Left ventricle myocardium inferior (tissue), 1 donor: ENCODE measurements at places on chromosomes 1 and 21.

DNA sequence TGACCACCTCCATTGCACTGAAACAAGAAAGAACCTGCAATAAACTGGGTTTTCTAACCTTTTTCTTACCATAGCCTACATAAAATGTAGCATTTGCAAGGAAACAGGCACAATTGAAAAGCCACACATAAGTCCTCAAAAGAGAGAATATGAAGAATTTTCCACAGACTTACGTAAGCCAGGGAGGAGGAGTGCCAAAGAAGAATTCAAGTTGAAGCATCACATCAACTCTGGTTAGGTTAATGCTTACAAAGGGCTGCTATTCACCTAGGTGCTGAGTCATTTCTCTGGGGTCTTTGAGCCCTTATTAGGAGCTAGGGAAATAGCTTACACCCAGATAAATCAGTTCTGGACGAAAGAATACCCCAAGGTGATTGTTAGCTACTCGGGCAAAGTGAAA is 9.6 kb downstream of the OSCP1 start:
- DNase-seq: no peak

GRCh38 chr1:205232945-205233397 is 5.2 kb downstream of the TMCC2 start:
- no peak for DNase-seq

- DNase-seq: no peak
Observed at GRCh38 chr1:235673981-235674380, 24.4 kb upstream of the GNG4 start.

- peak; percentile 28 for DNase-seq
Observed at GRCh38 chr1:163440090-163440489, 118.3 kb downstream of the NUF2 start.

- no peak for DNase-seq
Observed at GRCh38 chr1:104592926-104593325, 843.2 kb downstream of the AMY1C start.

DNA sequence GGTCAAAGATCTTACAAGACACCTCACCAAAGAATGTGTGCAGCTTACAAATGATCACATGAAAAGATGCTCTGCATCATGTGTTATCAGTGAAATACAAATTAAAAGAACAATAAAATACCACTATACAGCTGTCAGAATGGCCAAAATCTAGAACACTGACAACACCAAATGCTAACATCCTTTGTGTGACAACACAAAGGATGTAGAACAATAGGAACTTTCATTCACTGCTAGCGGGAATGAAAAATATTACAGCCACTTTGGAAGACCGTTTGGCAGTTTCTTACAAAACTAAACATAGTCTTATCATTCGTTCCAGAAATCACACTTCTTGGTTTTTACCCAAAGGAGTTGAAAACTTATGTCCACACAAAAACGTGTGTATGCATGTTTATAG is 20.6 kb upstream of the SELP start:
- DNase-seq: no peak

- no peak for DNase-seq
Observed at GRCh38 chr1:45037456-45037855, 25.4 kb downstream of the UROD start.

DNA sequence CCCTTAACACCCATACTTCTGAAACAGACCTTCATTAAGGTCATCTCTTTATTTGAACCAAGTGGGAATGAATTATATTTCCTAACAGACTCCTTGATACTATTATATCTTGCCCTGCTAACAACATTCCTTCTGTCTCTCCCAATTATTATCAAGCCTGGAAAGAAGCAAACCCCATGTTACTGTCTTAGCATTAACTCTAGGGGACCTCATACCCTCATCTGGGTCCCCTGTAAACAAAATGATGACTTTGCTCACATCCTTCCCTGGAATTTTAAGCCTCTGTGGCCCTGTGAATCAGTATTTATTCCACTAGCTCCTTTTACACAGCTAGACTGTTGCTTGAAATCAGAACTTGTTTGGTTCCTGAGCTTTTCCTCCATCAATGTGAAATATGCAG is 38.3 kb upstream of the BCL10 start:
- no peak for DNase-seq

- no peak for DNase-seq
Observed at GRCh38 chr1:246691622-246692495, 32.4 kb upstream of the SCCPDH start.

DNA sequence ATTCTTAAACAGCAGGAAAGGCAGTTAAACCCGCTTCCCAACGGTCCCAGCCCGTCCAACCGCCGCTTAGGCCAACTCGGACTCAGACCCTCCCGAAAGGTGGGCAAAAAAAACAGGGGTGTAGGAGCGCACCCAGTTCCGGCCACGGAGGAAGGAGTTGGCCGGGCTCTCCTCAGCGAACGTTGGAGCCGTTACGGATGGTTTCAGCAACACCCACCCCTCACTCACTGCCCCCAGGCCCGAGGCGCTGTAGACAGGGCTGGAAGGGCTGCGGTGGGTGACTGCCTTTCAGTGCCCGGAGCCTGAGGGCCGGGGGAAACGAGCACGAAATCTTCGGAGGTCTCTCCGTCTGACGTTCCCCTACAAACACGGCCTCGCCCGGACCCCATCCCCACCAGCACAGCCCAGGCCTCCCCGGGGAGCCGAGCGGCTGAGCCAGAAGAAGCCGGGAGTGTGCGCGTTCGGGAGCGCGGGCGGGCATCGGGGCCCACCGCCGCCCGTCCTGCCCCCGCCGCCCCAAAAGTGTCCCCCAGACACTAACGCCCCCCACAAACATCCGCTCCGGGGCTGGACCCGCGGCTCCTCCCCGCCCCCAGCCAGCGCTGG is 1.3 kb downstream of the KDM5B start:
- peak; percentile 18 for DNase-seq

DNA sequence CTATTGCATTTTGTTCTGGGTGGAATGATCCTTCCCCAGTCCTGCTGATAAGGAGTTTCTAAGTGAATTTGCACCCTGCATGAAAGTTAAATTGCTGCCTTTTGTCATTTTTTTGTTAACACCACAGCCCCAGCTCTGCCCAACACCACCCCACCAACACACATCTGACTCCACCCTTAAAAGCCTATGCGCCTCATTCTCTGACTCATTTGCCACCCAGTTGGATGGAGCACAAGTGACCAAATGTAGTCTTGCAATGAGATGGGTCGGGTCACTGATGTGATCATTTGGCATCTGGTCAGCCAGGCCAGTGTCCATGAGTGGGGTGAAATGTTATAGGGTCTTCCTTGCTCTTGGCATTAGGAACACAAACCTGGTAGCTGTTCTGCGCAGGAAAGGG is 256.8 kb downstream of the KAZN start:
- DNase-seq: no peak

GRCh38 chr1:196590959-196591358 is 17.3 kb downstream of the KCNT2 start:
- no peak for DNase-seq

DNA sequence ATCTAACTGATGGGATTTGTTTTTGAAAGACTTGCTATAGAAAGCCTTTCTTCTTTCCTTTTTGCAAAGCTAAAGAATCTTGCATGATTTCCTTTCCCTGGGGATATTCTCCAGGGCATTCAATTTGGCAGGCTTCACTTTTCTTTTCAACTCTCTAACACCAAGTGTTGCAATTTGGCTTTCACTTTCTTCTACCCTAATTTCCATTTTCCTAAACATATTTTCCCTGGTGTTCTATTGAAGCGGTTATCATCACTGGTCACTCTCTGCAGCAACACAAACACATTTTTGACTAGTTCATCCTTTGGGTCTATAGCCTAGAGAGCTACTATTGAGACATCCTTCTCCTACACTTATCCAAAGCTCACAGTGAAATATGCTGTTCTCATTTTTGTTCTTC is 424.5 kb downstream of the NEGR1 start:
- DNase-seq: no peak

DNA sequence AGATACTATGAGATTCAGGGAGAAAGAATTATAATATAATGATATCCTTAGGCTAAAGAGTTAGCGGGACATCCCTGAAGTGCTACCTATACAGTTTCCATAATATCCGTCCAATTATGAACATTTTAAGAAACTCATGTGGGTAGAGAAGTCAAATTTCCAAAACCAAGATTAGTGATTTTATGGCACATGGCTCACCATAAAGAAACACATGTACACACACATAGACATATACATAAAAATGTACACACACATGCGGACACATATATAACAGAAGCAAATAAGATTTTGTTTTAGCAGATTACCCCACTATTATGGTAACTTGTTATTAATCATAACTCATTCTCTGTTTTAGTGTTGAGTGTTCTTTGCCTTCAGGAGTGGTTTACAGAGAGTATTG is 566.7 kb upstream of the NEGR1 start:
- no peak for DNase-seq

- DNase-seq: no peak
Observed at GRCh38 chr1:215226757-215227156, 144.2 kb downstream of the KCNK2 start.

DNA sequence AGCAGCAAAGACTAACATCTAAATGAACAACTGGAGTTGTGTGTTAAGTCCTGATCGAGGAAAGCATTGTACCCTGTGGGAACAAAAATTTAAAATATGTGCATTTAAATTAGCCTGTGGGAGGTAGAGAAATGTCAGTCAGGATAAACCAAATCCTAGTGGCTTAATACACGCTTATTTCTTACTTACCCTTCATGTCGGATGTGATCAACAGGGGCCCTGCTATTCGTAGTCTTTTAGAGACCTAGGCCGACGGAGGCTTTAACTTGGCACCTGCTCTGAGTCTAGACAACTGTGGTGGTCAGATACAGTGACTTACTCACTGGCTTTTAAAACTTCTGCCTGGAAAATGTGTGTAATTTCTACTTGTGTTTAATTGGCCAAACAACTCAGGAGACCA is 10.2 kb downstream of the GSTM3 start:
- no peak for DNase-seq

- peak; percentile 35 for DNase-seq
Observed at GRCh38 chr1:63701187-63701586, 72.6 kb upstream of the ROR1 start.

DNA sequence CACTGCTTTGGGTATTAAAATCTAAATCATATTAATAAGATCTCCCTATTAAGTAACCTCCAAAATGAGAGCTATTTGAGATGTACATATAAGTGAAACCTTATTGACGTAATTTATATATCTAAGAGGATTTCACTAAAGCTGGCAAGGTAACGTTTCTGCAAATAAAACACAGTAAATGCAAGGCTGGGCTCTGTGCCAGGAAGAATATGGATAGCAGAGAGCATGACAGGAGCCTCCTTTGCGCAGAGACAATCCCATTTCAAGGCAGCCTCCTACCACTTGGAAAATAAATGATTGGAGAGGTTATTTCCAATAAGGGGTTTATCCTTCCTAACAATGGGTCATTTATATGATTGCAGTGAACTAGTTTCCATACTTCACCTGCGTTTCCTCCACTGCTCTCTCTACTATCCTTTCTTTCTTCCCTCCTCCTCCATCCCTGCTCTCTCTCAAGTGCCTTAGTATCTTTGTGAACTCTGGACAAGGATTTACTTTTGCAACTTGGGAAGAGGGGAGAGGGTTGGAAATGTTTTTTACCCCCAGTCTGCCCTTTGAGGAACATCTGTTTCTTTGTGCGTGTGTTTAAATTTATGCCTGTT is 3.0 kb upstream of the NFIA start:
- no peak for DNase-seq

DNA sequence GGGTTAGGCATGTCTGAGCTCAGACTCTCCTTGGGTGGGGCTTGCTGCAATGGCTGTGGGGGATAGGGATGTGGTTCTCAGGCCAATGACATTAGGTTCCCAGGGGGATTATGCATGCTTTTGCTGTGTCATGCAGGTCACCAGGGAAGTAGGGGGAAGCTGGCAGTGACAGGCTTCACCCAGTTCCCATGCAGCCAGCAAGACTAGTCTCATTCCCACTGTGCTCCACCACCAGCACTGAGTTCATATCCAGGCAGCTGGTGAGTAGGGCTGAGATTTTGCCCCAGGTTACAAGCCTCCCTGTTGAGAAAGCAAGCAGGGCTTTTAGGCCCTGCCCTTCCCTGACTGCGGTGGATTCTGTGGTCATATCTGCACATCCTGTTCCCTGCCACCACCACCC is 32.1 kb upstream of the PLA2G5 start:
- no peak for DNase-seq

DNA sequence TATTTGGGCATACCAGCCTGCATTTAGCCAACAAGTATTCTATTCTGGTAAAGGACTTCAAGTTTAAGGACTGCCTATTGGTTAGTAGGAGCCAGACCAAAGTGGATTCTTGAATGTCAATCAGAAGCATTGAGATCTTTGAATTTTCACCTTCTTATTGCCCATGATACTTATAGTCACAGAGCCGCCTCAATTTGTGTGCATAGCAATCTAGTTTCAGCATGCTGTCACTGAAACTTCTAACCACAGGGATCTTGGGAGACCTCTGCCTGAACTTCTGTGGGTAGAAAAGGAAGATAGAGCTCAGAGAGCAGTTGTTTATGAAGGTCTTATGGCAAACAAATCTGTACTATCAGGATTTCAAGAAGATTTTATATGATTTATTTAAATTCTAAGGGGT is 501.4 kb upstream of the USP24 start:
- DNase-seq: no peak

DNA sequence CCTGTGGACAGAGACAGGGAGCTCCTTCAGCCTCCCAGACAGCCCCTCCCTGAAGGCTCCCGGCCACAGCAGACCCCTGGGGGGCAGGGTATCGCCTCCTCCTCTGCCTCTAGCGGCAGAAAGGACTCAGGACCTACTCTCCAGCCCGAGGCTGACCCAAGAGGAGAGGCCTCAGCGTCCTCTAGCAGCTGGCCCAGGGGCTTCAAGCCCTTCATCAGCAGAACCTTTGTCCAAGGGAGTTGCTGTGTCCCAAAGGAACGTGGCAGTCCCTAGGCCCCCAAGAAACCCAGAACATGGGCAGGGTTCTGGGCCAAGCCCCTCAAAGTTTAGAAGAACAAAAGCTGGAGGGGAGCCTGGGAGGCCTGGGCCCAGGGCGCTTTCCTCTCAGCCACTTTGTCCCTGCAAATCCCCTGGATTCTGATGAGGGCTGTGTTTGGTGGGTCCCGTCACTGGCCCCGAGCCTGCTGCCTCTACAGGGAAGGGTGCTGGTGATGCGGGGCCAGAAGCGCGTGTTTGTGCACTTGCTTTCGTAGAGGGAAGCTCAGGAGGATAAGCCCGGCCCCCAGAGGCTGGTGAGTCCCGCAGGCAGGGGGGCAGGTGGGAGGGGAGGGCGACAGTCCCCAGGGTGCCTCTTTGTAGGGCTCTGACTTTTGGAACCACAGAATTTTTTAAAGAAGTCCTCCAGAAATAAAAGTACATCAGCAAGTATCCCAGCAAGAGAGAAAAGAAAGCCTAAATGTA is 13.3 kb downstream of the ITGB2 start:
- no peak for DNase-seq

- no peak for DNase-seq
Observed at GRCh38 chr1:7656557-7657215, 114.4 kb upstream of the VAMP3 start.

DNA sequence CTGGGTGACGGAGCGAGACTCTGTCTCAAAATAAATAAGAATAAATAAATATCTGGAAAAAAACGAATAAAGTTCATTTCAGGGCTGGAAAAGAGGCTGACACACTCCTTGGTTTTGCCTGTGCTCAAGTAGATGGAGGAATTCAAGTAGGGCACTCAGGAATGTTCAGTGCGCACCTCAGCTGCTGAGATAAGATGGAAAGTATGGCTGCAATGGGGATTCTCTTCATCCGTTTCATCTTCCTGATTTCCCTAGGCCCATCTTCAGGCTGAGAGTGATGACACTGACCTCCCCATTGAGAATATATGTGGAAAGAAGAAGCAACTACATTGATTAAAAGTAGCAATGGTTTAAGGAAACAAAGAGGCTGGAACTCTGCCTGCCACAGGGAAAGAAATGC is 130.5 kb upstream of the ZNF644 start:
- DNase-seq: no peak
